ENCODE measurements at places on chromosomes 2 and 18. TPM values are rescaled to one million over a fixed set of nuclear protein-coding genes. Genes with fewer than 3 reads are reported as not detected.

TSHZ1 gene
- 9.0 TPM for total RNA-seq

LIMS1 gene
- total RNA-seq = 26.2 TPM

GCC2 gene
- 97.3 TPM for total RNA-seq

DPYSL5 gene
- total RNA-seq = not detected

G6PC2 gene
- total RNA-seq = not detected

DRC1 gene
- total RNA-seq = not detected

C1QL2 gene
- not detected for total RNA-seq

NIFK gene
- total RNA-seq = 56.3 TPM

TPO gene
- not detected for total RNA-seq

CYP1B1 gene
- total RNA-seq = 0.89 TPM

FKBP7 gene
- 1.7 TPM for total RNA-seq

GKN2 gene
- total RNA-seq = not detected

TM4SF20 gene
- not detected for total RNA-seq

VWA3B gene
- total RNA-seq = not detected

RAPGEF4 gene
- not detected for total RNA-seq

GRCh38 chr2:66832646-66833435 lies 397.9 kb downstream of the MEIS1 start:
- no peak for DNase-seq

- DNase-seq = no peak
Measured at GRCh38 chr2:120461092-120461491, 115.2 kb downstream of the INHBB start.

DNA sequence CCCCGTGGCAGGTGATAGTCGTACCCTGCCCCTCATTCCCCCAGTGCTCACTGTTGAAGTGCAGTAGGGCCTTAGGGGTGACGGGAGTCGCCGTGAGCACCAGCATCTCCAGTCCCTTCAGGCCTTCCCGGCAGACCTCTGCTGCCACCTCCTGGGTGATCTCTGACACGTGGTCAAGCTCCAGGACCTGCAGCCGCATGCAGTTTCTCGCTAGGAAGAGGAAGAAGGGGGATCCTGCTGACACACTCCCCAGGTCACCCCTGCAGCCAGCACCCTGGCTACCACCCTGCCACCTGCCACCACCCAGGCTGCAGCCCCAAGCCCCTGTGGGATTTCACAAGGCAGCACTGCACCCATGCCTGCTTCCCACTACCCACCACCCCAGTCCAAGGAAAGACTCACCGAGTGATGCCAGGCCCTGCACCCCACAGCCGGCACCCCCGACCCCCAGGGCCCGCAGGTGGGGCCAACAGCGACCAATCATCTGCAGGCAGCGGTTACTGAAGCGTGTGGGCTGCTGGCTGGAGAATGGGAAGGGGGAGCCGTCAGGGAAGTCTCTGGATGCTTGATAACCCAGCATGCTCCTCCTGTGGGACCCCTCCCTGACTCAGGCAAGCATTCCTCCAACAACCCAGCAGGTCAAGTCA lies 23.8 kb downstream of the FBXO41 start:
- DNase-seq = no peak

DNA sequence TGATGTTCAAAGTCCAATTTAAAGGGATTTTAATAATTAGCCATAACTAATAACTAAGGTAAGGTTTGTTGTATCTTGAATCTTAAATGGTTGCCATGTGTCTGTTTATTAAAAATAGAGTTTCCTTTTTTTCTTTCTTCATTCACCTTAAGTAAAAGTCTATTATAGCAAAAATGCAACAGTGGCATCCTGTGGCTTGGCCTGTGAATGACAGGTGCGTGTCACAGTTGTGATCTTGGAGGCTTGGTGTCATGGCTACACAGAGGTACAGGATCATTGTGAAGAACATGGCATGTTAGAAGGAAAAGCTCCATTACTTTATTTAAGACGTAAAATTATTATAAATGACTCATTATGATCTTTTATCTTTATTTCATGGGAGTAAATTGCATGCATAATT lies 246.1 kb downstream of the BCL2 start:
- peak; percentile 36 for DNase-seq

DNA sequence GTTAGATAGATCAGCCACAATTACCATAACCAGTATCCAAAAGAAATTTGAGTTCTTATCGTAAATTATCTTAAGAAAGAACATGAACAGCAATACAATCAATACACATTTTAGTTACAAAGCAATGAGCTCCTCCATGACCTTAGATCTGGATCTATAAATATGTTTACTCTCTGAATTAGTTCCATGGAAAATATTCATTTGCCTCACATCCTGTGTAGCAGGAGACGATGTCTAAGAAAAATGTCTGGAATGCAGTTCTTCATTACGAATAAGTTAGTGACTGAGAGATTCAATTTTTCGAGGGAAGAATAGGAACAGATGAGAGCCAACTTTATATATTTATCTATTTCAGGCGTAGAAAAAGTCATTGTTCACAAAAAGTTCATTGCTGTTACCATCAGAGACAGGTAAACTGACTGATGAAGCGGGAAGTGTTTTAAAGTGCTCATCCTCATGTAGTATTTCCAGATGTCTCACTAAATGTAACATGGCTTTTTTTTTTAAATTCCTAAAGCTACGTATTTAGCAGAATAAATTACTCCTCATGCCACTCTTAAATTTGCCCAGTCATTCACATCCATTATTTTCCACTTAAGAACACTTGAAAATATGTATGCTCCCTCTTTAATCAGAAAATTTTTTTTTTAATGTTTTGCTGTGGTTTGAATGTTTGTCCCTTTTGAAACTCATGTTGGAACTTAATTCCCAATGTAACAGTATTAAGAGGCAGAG lies 106.5 kb upstream of the SCN1A start:
- no peak for DNase-seq

GRCh38 chr2:171521361-171522051 lies 768 bp upstream of the CYBRD1 start:
- no peak for DNase-seq

DNA sequence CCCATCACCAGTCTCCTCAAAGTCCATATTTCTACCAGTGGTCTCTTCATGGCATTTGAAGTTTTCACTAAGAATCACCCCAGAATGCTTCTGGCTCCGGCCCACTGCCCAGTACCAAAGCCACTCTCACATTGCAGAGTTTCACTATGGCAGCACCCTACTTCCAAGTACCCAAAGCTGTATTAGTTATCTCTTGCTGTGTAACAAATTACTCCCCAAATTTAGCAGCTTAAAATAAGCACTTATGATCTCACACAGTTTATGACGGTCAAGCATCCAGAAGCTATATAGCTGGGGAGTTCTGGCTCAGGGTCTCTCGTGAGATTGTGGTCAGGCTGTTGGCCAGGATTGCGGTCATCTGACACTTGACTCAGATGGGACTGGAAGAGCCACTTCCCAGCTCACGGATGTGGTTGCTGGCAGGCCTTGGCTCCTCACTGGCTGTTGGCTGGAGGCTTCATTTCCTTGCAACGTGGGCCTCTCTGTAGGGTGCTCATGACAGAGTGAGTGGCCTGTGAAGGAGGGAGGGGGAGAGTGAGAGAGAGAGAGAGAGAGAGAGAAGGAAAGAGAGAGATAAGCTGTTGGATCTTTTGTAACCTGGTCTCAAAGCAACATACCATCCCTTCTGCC lies 189.5 kb downstream of the CTIF start:
- DNase-seq = no peak

GRCh38 chr18:57836557-57836956 lies 33.4 kb upstream of the ATP8B1 start:
- DNase-seq = no peak

DNA sequence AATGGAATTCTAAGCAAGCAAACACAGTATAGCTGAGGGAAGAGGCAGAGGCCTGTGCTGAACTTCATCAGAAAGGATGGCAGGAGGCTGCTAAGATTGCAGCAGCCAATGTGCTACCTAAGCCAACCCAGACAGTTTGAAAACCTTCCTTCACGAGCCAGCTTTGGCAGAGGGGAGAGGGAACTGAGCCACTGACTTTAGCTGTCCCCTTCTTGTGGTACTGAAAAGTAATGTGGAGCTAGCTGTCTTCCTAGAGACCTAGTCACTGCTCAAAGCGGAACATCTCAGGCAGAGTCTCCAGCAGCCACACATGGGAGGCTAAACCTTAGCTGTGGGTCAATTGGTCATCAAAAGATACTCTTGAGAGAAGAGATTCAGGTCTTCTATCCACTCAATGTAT lies 419.0 kb downstream of the FBXO15 start:
- DNase-seq = no peak

- DNase-seq = no peak
Measured at GRCh38 chr2:205751569-205752031, 69.3 kb downstream of the NRP2 start.

DNA sequence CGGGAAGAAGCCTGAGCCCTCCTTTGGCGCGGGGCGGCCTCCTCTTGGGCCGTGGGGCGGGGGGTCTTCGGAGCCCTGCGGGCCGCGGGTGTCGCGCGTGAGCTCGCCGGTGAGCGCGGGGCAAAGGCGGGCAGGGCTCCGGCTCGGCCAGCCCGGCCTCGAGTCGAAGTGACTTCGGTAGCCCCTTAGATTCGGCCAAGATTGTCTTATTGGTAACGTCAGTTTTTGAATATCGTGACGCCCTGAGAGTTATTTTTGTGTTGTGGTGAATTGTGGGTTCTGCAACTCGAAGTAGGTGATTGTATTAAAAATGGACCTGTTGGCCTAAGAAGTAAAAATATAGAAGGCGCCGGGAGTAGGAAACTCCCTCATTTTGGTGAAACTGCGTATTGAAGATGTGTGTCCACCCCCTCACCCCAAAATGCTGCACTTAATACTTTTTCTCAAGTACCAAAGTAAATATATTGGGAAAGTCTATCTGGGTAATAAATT lies 669 bp downstream of the MARCHF7 start:
- no peak for DNase-seq

GRCh38 chr2:203739351-203739750 lies 32.9 kb downstream of the CD28 start:
- no peak for DNase-seq

GRCh38 chr2:185128346-185128745 lies 530.0 kb downstream of the ZNF804A start:
- no peak for DNase-seq

- DNase-seq = no peak
Measured at GRCh38 chr2:49988276-49988675, 834.0 kb upstream of the FSHR start.

DNA sequence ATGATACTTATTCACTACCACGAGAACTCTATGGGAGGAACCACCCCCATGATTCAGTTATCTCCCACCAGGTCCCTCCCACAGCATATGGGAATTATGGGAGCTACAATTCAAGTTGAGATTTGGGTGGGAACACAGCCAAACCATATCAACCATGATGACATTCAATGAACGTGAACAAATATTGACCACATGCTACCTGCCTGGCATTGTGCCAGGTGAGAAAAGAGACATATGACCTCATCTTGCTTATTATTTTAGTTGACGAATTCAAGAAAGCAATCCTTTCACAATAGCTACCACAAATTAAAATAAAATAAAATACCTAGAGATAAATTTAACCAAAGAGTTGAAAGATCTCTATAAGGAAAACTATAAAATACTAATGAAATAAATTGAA lies 286.5 kb upstream of the CRIM1 start:
- no peak for DNase-seq

DNA sequence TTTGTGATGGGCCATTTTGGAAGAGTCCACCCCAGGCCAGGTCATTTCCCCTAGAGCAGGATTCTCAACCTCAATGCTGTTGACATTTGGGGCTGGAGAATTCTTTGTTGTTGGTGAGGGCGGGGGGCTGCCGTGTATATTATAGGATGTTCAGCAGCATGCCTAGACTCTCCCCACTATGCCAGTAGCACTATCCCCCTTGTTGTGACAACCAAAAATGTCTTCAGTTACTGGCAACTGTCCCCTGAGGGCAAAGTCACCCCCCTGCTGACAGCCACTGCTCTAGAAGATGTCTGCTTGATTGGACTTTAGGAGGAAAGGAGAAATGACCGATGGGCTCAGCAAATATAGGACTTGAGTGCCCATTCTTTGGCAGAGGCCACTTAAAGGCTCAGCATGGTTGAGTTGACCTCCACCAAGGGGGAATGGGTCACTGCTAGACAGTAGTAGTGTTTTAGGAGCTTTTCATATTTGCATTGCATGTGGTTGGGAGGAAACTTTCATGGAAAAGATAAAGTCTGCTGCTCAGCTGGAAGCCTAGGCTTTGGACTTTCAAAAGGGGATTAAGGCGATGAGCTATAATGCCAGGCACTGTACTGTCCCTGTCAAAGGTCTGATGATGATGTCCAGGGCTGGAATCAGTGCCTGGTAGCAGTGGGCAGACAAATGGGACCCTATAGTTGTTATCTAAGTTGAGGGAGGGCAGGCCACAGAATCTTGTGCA lies 61.1 kb upstream of the MCFD2 start:
- DNase-seq = no peak

- no peak for DNase-seq
Measured at GRCh38 chr2:64328756-64329155, 125.2 kb upstream of the LGALSL start.

- no peak for DNase-seq
Measured at GRCh38 chr2:153052807-153053559, 334.6 kb downstream of the ARL6IP6 start.

GRCh38 chr2:136124805-136125204 lies 6.9 kb upstream of the CXCR4 start:
- DNase-seq = peak; percentile 49

All from B cell (primary cell).